ENCODE measurements at places on chromosomes 11 and 22.
A peak's percentile ranks its signal among the peaks of the same experiment; 100 is the strongest.

DNA sequence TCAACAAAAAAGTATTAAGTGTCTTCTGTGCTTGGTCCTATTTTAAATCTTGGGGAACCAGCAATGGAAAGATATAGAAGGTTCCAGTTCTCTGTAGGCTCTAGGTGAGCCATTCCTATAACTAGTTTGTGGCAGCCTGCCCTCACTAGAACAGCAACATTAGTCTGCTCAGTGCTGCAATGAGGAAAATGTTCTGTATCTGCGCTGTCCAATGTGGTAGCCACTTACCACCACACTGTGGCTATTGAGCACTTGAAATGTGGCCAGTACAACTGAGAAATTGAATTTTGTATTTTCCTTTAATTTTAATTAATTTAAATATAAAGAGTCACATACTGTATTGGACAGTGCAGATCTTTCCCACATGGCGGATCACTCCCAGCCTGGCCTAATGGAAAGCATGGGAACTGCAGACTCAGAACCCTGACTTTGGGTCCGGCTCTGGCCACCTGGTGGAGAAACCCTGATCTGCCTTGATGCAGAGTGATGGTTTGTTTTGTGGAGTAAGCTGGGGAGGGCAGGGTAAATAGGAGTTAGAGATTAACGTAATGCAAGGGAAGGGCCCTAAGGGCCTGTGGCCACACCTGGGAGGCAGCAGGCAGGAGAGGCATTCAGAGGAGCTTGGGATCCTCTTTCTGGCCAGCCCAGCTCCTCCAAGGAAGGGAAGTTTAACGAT, 101.0 kb downstream of the ME3 start:
- DNase-seq: no peak

DNA sequence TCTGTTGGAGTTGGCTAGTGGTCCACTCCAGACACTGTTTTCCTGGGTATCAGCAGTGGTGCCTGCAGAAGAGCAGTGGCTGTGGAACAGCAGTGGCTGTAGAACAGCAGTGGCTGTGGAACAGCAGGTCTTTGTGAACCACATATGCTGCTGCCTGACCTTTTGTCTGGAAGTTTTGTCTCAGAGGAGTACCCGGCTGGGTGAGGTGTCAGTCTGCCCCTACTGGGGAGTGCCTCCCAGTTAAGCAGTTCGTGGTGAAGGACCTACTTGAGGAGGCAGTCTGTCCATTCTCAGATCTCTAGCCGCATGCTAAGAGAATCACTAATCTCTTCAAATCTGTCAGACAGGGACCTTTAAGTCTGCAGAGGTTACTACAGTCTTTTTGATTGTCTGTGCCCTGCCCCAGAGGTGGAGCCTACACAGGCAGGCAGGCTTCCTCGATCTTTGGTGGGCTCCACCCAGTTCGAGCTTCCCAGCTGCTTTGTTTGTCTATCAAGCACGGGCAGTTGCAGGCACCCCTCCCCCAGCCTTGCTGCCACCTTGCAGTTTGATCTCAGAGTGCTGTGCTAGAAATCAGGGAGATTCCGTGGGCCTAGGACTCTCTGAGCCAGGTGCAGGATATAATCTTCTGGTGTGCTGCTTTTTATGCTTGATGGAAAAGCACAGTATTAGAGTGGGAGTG, 89.1 kb upstream of the TRIM48 start:
- no peak for DNase-seq

DNA sequence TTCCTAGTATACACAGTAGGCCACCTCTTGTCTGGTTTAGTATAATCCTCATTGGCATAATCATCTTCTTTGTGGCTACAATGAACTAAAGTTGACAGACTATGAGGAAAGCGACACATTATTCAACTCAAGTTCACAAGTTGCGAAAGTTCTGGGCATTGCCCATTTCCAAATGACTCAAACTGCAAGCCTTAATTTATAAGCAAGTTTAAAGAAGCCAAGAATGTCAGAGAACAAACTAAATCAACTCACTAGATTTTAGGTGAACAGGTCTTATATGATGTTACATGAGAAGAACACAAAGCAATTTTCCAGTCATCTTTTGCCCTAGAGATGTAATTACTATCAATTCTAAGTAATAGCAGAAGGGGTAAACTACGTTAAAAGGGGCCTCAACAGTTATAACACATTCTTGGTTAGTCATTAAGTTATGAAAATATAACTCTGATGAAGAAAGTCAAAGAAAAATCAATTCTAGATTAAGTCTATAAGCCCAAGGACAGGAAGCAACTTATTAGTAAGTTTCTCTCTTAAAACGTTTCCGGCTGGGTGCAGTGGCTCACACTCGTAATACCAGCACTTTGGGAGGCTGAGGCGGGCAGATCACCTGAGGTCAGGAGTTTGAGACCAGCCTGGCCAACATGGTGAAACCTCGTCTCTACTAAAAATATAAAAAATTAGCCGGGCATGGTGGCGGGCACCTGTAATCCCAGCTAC, 21.5 kb downstream of the PICALM start:
- peak; percentile 19 for DNase-seq

DNA sequence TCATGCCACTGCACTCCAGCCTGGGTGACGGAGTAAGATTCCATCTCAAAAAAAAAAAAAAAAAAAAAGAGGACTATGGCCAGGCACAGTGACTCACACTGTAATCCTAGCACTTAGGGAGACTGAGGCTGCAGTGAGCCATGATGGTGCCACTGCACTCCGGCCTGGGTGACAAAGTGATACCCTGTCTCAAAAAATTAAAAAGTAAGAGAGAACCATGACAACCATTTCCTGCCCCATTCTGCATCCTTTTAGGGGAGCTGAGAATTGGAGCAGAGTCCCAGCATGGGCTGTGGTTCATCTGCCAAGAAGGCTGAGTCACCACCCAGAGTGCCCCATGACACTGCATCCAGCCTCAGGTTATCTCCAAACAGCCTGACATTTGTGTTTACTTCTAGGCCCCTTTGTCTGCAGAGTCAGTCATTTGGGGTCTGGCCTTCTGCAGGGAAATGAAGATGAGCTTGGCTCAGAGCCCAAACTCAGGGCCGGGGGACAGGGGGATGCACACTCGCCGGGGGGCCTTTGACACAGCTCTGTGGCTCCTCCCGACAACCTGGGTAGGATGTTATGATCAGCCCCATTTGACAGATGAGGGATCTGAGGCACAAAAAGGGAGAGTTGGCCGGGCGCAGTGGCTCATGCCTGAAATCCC, 4.7 kb downstream of the CSDC2 start:
- no peak for DNase-seq

DNA sequence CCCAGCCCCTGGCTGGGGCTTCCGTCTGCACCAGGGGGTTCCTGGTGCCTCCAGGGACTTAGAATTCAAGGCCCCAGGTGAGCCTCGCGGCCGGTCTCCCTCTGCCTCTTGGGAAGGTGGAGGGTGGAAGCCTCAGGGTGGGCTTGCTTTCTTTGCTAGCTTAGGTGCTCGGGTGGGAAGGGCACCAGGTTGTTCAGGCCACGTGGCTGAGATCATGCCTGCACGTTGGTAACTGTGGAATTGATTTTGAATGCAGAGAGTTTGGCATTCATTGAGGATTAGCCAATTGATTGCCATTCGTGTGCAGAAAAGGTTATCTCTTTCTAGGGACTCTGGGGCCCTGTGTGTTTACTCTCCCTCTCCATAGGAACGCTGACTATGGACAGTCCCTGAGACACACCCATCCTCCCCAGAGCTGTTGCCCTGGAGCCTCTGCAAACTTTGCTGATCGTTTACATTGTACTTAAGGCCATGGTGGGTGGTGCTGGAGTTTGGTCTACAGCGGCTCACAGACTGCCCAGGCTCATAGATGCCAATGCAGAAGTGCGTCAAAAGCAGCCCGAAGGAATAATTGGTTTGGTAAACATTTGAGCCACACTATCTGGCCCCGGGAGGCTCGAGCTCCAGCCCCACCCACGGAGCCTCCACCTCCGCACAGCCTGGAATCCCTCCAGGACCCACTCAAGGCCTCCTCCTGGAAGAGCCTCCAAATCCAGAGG, 1457.7 kb downstream of the BRD1 start:
- no peak for DNase-seq

DNA sequence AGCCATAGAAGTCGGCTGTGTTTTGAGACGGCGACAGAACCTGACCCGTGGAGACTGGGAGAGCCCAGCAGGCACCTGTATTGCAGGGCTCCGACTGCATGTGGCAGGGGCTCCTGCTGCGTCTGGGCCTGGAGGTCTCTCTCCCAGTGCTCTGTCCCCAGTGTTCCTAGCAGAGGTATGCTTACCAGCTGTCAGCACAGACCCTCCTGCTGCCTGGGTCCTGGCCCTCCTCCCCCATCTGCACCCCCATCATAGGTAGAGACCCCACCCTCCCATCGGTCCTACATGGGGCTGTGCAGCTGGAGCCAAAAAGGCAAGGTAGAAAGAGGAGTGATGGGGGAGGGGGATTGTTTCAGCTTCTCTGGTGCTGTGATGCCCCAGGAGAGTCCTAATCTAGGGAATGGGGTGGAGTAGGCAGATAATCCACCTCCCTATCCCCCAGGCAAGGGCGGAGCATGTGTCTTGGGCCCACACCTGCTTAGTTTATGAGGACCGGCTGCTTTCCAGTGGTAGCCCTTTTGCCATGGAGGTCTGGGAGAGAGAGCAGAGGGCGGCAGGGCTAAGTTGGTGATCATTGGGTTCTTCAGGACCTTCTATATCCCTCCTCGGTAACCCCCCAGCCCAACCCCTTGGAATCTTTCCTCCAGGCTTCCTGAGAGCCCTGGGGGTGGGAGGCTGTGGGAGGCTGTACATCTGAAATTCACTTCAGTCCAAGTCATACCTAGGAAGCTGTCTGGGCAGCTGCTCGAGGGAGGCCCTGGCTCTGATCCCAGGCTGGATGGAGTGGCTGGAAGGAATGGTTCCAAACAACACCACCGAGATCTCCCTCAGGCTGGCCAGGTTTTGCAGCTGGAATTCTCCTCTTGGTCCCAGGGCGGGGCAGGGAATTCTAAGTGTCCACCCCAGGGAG, 5.3 kb downstream of the SLC7A4 start:
- DNase-seq: no peak

GRCh38 chr11:77866336-77866735, 45.4 kb downstream of the AAMDC start:
- DNase-seq: no peak

- DNase-seq: no peak
Observed at GRCh38 chr22:30420347-30421125, 5.0 kb upstream of the MTFP1 start.

DNA sequence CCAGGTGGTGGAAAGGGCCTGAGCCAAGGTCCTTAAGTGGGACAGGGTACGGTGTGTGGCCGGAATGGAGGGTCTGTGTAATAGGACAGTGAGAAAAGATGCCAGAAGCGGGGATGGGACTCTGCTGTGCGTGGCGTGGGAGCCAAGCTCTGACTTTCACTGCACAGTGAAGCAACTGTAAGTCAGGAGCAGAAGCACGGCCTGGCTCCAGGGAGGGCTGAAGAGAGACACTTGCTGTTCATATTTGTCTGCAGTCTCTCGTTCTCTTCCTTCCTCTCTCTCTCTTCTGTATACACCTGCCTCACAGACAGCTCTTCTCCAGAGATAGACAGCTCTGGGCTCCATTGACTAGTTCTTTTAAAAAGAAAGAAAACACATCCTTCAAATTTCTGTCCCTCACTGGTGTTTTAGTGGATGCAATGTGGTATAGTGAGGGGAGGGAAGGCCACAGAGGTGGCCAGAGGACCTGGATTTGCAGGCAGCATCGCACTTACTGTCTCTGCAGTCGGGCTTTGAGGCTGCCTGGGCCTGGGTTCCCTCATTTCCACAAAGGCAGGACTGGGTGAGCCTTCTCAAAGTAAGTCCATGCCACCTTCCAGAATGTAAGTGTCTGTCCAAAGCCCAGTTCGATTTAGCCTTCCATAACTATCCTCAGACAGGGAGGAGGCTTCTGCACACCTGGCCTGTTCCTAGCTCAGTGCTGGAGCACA, 2.1 kb downstream of the IL17RA start:
- peak; percentile 29 for DNase-seq

- DNase-seq: no peak
Observed at GRCh38 chr11:37812281-37812880, 1214.3 kb upstream of the RAG2 start.

DNA sequence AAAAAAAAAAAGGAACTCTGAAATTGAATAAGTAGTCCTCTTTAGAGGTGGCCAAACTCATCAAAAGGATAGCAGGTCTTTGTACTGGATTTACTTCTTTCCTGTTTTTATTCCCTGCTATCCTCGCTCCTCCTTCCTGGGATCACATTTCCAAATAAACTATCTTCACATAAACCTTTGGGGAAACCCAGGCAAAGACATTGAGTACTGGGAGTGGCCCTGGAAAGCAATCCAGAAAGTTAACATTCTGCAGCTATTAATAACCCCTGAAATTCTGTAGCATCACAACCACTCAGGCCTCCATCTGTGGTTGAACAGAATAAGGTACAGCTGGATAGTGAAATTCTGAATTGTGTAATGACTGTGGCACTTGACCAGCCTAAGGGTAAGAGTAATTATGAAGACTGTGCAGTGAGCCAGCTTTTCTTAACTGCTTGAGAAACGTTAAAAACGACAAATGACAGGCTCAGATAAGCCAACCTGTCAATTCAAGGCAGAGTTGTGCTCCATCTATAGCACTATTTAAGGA, 58.8 kb downstream of the ISX start:
- DNase-seq: no peak

DNA sequence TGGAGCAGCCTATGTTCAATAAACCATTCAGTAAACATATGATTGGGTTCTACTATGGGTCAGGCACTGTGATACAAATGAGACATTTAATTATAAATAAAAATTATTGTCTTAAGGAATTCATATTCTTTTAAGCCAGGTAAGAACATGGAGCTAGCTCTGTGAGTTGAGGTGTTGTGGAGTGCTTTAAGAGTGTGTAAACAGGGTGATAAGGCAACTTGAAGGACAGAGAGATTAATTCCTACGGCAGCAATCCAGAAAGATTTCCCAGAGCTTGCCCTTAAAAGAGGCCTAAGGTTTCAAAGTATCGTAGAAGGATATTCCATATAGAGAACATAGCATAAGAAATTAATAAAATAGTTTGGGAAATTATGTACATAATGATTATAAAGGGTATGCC, 126.4 kb upstream of the FAT3 start:
- no peak for DNase-seq

- no peak for DNase-seq
Observed at GRCh38 chr22:30598986-30599385, 7.3 kb upstream of the PES1 start.

DNA sequence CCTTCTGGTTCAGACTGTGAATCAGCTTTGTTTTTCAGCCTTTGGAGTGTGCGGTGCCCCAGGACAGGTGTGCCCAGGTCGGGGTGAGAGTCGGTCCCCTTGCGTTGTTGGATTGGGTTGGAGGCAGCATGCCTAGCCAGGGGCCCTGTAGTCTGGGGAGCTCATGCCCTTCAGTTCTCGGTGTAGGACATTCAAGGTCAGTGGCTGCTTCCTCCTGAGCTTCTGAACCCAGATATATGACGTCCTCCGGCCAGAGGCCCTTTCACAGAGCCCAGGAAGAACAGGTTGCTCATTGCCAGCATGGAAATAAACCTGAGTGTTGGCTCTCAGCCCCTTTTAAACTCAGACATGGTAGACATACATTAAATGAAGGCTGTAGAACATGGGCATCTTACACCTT, 2.7 kb downstream of the CSRP3 start:
- DNase-seq: no peak

- no peak for DNase-seq
Observed at GRCh38 chr11:68312117-68312779, at the start of gene LRP5. TSS of gene LRP5 (plus strand) at chr11:68312591. CDS start at chr11:68312715, 124 bp downstream.

- no peak for DNase-seq
Observed at GRCh38 chr11:70233511-70233934, 30.4 kb downstream of the FADD start.
